Stimulated activated CD4-positive, alpha-beta T cell treated with anti-CD3 and anti-CD28 coated beads, Interleukin-4, amount 100 ng/mL, for 4 hours (primary cell): ENCODE measurements at places on chromosomes 5 and 9.

DNA sequence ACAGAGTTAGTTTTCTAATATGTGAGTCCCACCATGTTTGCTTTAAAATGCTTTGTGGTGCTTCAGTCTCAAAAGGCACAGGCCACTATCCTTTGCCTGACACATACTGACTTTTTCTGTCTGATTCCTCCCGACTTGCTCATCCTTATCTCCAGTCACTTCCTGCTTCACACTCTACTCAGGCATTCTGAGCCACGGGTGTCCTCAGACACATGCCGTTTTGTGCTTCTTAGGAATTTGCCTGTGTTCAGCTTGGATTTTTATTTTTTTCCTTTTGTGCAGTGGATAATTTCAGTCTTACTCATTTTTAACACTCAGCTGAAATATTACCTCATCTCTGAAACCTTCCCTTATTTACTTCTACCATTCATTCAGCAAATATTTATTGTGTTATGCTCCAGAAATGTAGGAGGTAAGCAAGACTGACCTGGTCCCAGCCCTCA lies 54.1 kb downstream of the MAN2A1 start:
- DNase-seq, result no peak

DNA sequence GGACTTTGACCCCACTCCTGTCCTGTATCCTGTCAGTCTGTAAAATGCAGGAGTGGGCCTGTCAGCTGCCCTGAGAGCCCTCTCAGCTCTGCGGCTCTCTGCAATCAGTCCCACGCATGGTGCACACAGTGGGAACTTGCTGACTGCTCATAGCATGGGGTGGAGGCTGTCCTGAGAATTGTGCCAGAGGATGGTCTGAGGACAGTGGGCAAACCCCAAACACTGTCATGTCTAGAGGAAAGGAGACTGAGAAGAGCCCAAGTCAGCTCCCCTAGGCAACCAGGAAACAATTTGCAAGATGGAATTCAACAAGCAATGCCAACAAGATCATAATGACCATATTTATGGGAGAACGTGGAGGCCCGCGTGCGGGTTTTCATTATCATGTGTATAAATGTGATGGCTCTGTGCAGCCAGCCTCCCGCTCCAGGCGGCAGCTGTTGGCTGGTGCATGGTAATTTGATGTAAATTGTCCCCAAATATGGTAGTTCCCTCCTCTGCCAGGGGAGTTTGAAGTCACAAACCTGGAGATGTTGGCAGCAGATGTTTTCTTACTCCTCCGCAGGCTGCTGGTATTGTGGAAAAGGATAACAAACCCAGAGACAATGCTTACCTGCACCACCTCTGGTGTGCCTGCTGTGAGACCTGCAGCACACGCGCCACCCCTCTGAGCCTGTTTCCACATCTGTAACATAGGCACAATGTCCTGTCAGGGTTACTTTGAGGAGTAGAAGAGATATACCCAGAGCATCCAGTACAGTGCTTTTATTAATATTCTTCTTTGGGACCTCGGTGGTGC lies 39.8 kb upstream of the ALDH1B1 start:
- no peak for DNase-seq

DNA sequence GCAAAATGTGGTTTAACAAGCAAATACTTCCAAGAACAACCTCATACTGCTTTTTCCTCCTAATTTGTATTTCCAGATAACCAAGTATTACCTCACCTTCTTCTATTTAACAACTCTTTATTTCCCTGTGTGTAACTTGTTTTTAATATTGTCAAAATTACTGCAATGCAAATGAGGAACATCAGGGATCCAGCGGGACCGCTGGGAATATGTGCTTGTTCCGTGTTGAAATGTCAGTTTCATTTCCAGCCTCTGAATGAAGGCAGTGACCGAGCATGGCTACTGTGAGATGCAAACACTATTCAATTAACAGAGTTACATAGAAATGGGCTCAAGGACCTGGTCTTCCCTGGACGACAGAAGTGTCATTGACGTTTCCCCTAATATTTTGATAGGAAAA lies 110.8 kb upstream of the CTSL start:
- DNase-seq, result no peak

DNA sequence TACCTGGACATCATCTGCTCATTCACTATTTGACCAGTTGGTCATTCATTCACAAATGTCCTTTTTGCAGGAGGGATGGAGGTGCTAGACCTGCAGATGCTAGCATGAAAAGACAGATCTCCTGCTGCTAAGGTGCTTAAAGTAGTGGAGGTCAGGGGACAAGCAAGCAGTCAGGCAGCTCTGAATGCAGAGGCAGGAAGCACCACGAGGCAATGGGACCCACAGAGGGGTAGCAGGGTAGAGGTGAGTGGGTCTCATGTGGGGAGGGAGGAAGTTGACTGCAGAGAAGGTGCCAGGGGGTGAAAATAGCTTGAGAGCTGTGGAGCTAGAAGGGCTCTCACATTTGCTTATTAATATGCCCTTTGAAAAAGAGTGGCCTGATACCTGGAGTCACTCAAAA lies 25.2 kb downstream of the FXN start:
- no peak for DNase-seq

- DNase-seq, result no peak
These were observed 95.8 kb downstream of the AOPEP start for GRCh38 chr9:94822273-94822672.

GRCh38 chr9:85536514-85536913 lies 205.2 kb downstream of the AGTPBP1 start:
- DNase-seq, result no peak
